Caki2 (cell line): ENCODE measurements at places on chromosomes 1 and 21. TPM values are rescaled to one million over a fixed set of nuclear protein-coding genes. Genes with fewer than 3 reads are reported as not detected.

Gene NOS1AP
- total RNA-seq = not detected in 2 replicates

DNA sequence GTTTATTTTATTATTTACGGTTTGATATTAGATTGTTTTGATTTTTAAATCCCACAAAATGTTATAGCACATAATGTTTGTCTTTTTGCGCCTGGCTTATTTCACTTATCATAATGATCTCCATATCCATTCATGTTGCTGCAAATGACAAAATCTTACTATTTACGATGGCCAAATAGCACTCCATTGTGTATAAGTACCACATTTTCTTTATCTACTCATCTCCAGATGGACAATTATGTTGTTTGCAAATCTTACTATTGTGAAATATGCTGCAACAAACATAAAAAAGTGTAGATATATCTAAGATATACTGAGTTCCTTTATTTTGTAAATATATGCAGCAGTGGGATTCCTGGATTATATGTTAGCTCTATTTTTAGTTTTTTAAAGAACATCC is 1568.3 kb downstream of the AMY1C start:
- DNase-seq = no peak

Gene NGF
- total RNA-seq = not detected in 2 replicates

Gene HNRNPCL2
- total RNA-seq = not detected in 2 replicates

Gene EXTL1
- total RNA-seq = not detected in 2 replicates

Gene HCN3
- total RNA-seq = 0.06 and 0.84 TPM in 2 replicates

- no peak for DNase-seq
These were observed 36.4 kb downstream of the HS2ST1 start for GRCh38 chr1:86950712-86951419.

DNA sequence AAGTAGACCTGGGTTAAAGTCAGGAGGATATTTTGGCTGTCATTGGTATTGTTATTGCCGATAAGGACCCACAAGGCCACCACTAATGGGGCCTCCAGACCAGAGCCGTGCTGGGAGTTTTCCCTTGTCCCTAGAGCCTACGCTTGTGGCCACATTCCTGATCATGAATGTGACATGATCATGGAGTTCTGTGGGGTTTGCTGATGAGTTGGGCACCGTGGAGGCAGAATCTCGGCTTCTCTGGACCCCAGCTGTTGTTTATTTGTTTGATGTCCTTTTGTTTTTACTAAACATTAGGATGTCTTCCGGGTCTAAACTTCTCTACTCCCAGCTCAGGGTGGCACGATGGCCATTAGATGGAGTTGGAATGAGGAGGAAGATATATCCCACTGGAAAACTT is 74.9 kb upstream of the TMPRSS2 start:
- DNase-seq = no peak

Gene SELL
- total RNA-seq = not detected in 2 replicates

GRCh38 chr1:96164053-96164452 is 557.5 kb upstream of the PTBP2 start:
- no peak for DNase-seq

Gene GSTM5
- total RNA-seq = not detected in 2 replicates

Gene CASQ1
- total RNA-seq = not detected in 2 replicates

DNA sequence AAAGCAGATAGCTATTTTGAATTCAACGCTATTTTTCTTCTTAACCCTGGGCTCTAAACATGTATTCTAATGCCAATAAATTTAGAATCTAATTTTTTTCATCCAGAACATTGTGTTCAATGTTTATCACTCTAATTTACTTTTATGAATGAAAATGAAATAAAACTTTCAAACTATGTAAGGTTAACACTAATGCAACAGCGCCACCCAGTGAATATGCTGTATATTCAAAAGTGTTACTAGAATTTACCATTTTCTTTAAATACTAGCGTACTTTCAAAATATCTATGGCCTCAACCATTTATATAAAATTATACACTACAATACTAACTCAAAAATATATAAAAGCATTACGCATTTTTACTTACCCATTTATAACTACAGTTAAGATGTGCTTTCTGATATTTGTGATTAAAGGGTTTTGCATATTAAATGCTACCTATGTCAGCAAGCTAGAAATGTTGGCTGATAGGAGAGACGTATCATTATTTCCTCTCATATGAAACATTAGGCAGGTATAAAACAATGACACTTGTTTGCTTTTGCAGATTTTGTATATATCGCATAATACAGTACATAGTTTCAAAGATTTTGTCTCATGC is 5.9 kb upstream of the NUF2 start:
- DNase-seq = peak; percentile 30

DNA sequence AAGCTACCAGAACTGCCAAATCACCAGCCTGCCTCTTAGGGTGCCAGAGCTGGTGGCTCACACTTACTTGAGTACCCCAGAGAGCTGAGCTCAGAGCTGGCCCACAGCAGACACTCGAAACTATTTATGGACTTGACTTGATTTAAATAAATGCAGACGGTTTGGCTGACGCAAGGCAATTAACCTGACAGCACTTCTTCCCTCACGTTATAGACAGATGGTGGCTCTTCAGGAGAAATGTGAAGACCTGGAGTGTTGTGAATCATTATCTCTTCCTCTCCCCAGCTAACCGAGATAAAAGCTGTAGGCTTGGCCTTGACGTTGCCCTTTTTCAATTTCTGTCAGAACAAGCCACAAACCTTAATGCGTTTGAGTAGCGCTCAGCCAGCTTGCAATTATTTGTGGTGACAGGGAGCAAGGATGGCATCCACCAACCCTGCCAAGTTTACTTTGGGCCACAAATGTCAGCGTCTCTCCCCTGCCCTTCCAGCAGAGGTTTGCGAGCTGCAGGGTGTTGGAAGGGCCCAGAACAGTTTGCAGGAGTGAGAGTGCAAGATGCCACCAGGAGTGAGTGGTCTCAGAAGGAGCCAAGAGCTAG is 34.0 kb upstream of the BCAR3 start:
- no peak for DNase-seq

DNA sequence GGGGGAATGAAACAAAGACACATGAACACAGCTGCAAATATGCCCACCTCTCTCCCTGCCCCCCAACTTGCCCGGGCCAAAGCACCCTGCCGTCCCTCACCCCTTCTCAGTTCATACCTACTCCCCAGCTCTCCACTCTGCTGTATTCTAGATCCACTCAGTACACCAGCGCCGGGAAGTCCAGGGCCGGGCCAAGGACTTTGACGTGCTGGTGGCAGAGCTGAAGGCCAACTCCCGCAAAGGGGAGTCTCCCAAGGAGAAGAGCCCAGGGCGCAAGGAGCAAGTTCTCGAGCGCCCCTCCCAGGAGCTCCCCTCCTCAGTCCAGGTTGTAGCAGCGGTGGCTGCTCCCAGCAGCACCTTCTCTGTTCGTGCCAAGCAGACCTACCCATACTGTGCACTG is 5.0 kb downstream of the ATXN7L2 start:
- no peak for DNase-seq

Gene CFHR1
- total RNA-seq = 1.0 TPM in 1 of 2 replicates, not detected in the other

Gene TTC39A
- total RNA-seq = 27.5 and 59.8 TPM in 2 replicates

DNA sequence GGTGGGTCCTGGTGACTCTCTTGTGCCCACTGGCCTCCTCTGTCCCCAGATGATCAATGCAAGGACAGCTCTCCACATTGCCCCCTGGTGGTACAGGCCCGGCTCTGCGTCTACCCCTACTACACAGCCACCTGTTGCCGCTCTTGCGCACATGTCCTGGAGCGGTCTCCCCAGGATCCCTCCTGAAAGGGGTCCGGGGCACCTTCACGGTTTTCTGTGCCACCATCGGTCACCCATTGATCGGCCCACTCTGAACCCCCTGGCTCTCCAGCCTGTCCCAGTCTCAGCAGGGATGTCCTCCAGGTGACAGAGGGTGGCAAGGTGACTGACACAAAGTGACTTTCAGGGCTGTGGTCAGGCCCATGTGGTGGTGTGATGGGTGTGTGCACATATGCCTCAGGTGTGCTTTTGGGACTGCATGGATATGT is 10.8 kb downstream of the ADAMTSL4 start:
- DNase-seq = peak; percentile 51

- DNase-seq = no peak
These were observed 64.5 kb upstream of the CSF1 start for GRCh38 chr1:109846162-109846561.

- DNase-seq = no peak
These were observed 146.2 kb upstream of the IRF2BP2 start for GRCh38 chr1:234756066-234756774.

DNA sequence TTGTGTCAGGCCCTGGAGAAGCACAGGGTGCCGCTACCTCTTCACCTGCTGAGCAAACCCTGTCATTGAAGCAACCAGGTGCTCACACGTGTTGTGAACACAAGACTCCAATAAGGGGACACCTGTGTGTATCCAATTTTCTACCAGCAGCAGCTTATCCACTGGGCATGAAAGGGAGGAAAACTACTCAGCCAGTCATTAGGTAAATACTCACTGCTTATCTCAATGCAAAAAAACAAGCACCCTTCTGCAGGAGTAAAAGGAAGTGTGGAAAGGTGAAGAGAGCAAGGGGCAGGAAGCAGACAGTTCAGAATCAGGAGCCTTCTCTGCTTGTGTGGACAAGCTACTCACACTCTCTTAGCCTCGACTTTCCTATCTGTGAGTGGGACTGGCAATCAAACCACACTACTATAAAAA is 148.9 kb downstream of the ETS2 start:
- no peak for DNase-seq

- DNase-seq = peak; percentile 8
These were observed 178.8 kb downstream of the NR5A2 start for GRCh38 chr1:200206340-200206739.

Gene SLC2A1
- 549 and 560 TPM in 2 replicates for total RNA-seq

DNA sequence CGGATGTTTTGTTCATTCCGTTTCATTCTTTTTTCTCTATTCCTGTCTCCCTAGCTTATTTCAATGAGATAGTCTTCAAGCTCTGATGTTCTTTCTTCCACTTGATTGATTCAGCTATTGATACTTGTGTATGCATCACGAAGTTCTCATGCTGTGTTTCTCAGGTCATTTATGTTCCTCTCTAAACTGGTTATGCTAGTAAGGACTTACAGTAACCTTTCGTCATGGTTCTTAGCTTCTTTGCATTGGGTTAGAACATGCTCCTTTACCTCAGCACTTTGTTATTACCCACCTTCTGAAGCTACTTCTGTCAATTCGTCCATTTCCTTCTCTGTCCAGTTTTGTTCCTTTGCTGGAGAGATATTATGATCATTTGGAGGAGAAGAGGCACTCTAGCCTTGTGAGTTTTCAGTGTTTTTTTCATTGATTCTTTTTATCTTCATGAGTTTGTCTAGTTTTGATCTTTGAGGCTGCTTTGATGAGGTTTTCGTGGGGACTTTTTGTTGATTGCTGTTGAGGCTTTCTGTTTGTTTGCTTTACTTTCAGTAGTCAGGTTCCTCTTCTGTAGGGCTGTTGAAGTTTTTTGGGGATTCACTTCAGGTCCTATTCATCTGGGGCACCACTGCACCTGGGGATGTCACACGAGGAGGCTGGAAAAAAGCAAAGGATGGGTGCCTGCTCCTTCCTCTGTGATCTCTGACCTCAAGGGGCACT is 496.9 kb upstream of the LRRC7 start:
- no peak for DNase-seq

GRCh38 chr1:85228972-85229371 is 28.2 kb upstream of the SYDE2 start:
- DNase-seq = no peak

Gene GNAT2
- total RNA-seq = not detected in 2 replicates

DNA sequence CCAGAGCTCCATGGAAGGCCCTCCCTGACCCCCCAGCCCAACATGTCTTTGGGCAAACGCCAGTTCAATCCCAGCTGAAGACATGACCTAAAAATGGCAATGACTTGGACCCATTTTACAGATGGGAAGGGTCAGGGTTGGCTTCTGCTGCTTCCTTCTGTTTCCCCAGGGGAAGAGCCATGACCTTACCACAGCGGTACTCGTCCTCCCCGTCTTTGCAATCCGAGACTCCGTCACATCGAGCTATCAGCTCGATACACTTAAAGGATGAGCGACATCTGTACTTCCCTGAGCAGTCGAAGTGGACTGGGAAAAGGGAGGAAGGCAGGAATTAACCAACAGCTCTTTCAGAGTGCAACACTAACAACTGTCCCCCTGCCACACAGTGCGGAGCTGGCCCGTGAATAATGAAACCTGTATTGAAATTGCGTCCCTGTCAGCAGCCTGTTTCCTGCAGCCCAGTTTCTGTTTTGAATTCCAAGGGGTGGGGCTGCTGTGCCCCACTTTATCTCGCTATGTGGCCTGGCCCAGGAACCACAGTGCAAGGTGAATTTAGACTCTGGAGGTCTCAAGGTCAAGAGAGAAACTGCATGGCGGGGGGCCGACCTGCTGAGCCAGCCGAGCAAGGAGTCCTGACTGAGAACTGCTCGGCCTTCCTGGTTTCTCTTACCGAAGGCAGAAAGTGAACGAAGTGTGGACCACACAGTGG is 7.0 kb downstream of the TMPRSS3 start:
- DNase-seq = no peak

Gene TRIM17
- not detected in 2 replicates for total RNA-seq

GRCh38 chr1:218478336-218478735 is 133.2 kb downstream of the TGFB2 start:
- DNase-seq = no peak

DNA sequence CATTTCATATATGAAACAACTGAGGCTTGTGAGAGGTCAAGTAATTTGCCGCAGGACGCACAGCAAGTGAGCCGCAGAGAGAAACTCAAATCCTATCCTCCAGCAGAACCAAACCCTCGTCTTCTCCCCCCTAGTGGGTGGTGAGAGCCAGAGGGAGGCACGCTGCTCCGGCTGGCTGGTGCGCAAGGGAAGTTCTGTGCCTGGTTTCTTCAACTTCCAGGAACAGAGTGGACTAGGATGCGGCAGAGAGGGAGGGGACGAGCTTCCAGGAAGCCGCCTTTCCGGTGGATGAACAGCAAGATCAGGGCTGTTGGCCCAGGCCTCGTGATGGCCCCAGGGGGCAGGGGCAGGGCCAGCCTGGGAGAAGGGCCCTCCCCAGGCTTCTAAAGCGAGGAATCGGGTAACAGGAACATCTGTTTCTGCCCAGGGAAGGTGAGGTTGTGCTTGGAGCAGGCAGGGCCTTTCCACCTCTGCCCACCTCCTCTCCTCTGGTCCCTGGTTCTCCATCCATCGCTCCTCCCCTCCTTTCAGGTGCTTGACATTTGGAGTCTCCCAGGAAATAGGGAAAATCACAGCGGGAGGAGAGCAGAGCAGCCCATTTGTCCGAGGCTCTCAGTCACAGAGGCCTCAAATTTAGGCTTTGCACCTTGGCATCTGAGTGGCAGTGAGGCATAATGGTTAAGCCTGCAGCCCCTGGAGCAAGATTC is 16.8 kb upstream of the PDIK1L start:
- no peak for DNase-seq
